ENCODE measurements at places on chromosomes 1 and 21.

DNA sequence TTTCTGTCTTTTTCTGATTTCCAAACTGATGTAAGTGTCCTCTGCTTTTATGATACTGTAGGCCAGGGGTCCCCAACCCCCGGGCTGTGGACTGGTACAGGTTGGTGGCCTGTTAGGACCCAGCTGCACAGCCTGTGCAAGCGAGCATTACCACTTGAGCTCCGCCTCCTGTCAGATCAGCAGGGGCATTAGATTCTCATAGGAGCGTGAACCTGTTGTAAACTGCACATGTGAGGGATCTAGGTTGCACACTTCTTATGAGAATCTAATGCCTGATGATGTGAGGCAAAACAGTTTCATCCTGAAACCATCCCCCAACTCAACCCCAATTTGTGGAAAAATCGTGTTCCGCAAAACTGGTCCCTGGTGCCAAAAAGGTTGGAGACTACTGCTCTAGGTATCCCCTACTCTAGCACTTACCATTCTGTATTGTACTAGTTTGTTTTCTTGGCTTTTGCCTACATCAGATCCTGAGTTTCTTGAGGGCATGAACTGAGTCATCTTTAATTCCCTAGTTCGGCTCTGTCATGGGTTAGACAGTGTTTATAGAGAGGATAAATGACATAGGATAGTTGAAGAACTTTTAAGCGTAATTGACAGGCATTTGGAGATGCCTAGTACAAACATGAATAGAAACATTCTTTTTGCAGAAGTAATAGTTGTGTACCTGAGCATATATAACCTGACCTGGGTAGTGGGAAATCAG lies 4.1 kb downstream of the ABCD3 start:
- no peak for DNase-seq

- no peak for DNase-seq
Observed at GRCh38 chr1:59164371-59164770, 132.5 kb upstream of the FGGY start.

DNA sequence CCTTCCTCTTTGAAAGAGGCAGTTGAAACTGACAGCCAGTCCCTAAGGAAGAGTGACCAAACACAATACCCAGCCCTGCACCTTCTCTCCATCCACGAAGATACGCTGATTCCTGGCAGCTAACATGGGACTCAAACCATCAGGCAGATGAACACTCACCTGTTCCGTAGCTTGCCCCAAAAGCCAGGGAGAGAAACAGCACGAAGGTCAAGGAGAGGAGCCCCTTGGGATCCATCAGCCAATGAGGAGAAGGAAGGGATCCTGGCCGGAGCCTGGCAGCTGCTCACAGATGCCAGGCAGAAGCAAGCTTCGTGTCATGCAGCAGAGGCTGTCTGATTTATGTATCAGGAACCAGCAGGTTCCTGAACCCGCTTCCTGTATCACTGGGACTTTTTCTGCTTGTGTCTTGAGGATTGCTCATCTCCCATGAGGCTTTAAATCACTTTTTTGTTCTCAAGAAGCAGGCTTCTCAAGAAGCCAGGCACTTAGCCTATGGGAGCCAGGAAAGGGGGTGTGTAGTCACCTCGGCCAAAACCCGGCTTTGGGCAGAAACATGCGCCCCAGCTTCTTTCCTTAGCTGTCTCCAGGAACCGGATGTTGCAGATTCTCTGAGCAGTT lies at the start of gene SLAMF1:
SLAMF1 (minus strand) TSS at position 334 of the 618 bp plus-strand sequence; CDS start at position 235, 99 bp downstream.
- peak; percentile 22 for DNase-seq

GRCh38 chr1:220974431-220974830 lies 95.2 kb downstream of the HLX start:
- no peak for DNase-seq

DNA sequence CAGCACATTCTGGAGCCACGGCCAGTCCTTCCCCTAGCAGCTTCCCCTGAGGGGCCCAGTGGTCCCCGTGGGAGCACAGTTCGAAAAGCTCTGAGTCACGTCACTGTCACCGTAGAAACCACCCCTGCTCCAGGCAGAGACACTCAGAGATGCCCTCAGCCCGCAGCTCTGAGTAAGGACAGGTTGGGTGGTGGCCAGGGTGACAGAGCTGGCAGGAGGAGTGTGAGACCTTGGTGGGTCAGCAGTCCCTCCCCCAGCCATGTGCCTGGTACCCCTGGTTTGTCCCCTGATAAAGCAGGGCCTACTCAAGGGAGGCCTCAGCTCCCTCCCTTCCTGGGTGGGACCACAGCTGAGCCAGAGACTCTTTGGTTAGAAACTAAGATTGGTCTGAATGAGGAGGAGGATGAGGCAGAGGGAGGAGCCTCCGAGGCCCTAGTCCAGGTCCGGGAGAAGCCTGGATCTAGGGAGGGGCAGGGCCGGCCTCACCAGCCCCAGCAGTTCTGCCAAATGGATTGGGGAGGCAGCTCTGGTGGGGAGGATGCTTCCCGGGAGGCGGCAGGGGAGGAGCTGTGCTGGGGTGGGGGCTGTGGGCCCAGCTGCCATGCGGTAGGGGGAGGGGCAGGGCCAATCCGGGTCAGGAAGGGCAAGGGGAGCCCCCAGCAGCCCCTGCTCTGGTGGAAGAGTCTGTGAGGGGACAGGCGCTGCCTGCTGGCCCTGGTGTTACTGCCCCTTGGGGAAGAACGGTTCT lies 55.2 kb downstream of the SLC9A1 start:
- DNase-seq = peak; percentile 77

- no peak for DNase-seq
Observed at GRCh38 chr1:212257157-212257556, 28.1 kb upstream of the PPP2R5A start.

DNA sequence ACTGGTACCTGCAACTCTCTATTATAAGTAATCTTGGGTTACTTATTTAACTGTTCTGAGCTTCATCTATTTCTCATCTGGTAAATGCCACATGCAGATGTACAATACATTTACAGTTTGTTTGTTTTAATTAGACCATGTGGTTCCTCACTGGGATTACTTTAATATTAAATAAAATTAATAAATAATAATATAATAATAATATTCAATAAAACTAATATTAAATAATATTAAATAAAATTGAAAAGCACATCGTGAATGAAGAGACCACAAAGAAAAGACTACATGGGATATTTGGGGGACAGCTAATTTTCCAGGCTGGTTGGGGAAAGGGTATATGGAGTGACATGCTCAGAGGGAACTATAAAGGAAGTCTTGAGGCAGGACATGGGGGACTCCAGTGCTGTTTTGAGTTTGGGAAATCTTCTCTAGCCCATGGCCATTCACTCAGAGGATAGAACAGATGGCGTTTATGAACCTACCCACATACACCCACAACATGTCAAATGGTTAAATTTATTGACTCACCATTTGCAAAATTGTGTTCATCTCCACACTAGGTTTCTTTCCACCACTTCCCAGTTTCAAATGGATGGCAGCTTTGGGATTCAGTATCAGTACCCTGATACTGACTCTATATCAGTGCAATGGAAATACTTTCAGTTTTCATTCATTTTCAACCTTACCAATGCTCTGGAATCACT lies 25.6 kb downstream of the DIRAS3 start:
- no peak for DNase-seq

DNA sequence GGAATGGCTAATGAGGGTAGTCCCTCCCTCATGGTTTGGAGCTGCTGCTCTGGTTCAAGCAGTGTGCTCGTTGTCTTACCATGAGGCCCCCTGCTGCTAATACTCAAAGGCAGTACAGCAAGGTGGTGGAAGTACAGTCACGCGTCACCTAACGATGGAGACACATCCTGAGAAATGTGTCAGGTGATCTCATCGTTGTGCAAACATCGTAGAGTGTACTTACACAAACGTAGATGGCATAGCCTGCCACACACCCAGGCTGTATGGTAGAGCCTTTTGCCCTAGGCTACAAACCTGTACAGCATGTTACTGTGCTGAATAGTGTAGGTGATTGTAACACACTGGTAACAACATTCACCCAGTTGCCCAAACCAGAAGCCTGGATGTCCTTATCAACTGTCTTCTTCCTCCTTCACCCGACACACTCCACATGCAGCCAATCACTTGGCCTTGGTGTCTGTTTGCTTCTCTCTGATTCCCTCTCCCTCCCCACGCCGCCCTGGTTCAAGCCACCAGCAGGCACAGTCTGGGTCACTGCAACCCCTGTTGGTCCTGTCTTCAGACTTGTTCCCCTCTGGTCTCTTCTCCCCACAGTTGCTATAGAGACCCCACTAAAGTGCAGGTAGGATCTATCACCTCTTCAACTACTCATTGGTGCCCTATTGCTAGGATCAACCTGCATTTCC lies 6.0 kb upstream of the KCNA2 start:
- DNase-seq = no peak

DNA sequence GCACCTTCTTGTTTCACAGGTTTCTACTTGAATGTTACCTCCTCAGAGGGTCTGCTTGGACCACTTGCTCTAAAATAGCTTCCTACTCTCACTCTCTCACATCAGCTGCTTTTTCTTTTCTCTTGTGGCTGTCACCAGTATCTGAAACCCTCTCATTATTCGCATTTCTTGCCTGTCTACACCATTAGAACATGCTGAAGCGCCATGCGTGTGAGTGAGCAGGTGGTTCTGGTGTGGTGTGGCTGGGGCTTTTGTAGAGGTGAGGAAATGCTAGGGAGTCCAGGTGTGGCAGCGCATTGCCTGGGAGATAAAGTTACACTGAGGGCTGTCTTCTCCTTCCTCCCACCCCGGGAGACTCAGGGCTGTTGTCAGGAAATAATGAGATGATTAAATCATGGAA lies 4.1 kb downstream of the ZNF362 start:
- no peak for DNase-seq

DNA sequence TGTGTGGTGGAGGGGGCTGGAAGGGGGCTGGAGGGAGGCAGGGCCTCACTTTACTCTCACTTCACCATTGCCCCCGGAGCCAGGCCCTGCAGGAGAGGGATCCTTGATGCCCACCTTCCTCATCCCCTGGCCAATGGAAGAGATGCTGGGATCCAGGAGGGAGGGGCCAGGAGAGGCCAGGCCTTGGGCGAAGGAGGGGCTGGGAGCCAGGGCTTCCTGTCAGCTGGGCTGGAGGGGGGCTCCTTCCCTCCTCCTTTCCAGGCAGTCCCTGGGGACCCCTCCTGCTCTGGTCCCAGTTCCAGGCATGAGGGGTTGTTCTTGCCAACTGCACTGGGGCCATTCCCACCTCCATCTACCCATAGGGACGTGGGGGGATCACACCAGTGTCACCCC lies 5.7 kb downstream of the AHDC1 start:
- no peak for DNase-seq

DNA sequence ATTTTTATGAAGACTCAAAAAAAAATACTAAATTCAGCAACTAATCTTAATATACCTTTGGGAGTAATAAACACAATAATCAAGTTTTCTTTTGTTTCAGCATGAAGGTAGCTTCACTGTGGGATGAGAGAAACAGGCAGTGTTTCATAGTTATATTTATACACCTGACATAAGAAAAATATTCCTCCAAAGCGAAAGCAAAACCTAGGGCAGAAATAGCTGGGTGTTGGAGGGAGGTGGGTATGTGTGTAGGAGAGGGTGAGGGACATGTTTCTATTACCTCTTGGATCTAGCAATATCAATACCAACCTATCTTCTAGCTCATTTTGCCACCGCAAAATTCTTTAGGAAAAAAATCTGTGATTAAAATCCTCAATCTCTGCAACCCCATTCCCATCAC lies 24.9 kb upstream of the MAN1A2 start:
- DNase-seq = no peak

DNA sequence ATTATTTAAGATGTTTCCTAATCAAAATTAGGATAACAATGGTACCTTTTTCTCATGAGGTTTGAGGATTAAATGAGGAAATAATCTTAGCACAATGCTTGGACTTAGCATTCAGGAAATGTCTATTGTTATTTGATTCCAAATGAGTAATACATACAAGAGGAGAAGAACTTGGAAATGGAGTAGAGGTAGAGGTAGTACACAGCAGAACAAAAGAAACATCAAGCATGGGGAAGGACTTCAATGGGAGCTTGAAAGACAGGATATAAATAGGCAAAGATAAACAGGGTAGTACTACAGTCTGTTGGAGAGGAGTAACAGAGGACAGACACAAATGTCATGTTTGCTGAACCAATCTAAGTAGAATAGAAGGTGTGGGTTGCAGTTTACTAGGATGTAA lies 59.5 kb upstream of the RGS2 start:
- DNase-seq = no peak

DNA sequence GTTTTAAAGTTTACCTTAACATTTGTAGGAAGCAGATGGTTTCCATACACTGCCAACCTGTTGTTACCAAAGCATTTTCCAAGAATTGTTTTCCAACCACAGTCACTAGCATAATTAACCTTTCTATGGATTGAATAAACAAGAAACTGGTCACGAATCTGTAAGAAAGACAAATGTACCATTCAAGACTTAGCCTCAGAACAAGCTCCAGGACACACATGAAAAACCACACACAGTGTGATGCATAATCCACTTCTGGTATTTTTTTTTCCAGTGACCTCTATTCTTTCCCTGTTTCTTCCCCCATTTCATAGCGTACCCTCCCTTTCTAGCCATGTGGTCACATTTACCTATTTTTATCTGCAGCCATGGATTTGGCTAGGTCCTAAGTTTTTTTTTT lies 29.6 kb upstream of the C1orf87 start:
- no peak for DNase-seq

DNA sequence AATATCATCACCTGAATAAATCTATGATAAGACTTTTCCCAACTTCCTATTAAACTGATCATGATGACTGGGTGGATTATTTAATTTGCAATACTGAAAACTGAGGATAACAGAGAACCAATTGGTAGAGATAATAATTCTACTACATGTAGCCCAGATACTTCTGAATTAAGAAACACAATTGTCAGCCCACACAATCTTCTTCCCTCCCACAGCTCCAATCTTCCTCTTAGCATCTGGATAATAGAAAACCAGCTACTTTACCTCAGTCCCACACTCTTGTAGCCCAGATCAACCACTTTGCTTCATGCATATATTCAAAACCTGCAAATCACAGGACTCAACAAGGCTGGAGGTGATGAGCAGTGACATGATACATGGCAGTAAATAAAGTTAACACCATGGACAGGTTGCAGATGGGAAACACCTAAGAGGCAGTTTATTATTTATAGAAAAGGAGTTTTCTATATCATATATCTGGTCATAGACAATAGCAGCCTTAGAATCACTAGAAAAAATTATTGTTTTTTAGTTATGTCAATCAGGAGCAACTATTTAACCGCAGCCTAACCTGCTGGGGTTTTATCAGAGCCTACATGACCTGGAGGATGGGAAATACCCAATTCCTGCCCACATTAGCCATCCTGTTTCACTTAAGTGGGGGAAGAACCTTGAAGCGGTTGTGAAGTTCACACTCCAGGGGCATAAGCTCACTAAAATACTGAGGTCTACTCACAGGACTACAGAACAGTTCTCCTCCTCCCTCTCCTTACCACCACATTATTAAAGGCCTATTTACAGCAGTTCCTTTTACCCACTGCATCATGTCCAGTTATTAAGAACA lies 16.7 kb downstream of the FRRS1 start:
- DNase-seq = no peak
